ENCODE measurements at places on chromosomes 1 and 21. TPM values are rescaled to one million over a fixed set of nuclear protein-coding genes. Genes with fewer than 3 reads are reported as not detected.

The RGS13 gene
- total RNA-seq, result not detected

The OR2L5 gene
- total RNA-seq, result not detected

- peaks cover 18% of the 10 kb centered on the region for H3K4me1 ChIP-seq
- no peaks in the 10 kb centered on the region for H3K27me3 ChIP-seq
- DNase-seq, result no peak
- no peaks in the 10 kb centered on the region for H3K36me3 ChIP-seq
Measured at GRCh38 chr21:36929622-36930021, 36.8 kb downstream of the HLCS start.

DNA sequence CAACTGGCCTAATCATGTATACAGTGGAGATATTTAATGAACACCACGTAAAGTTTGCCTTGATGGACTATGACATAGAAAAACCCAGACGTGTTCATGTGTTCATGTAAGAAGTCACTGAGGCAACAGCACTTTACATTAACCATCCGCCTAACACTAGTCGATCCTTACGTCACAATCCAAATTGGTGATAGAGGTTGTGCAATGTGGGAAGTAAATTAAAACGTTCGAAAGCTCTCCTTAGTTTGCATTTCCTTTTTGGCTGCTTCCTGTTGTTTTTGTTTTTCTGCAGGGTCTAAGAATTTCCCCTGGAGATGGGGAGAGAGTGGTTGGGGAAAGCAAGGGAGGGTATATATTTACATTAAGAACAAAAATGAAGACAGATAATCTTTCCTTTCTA lies 587.5 kb upstream of the ADGRL2 start:
- no peak for DNase-seq
- H3K27me3 ChIP-seq, result no peaks in the 10 kb centered on the region
- H3K4me1 ChIP-seq, result no peaks in the 10 kb centered on the region
- no peak overlapping the region for H3K4me3 ChIP-seq
- no peak overlapping the region for H3K27ac ChIP-seq
- H3K36me3 ChIP-seq, result no peaks in the 10 kb centered on the region

DNA sequence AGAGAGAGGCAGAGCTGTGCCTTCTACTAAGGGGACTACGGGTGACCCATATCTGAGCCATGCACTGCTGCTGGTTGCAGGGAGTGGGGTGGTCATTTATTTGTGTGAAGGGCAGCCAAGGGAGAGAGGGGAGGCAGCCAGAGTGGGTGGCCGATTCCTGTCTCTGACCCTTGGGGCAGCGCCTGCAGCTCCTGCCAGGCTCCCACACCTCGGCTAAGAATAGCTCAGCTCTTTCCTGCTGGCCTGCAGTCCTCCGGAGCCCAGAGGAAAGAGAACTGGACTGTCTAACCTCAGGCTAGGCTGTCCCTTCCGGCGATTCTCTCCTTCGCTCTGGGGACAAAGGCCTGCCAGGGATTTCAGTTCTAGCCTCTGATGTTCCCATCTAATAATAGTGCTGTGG lies 11.6 kb upstream of the CD34 start:
- H3K36me3 ChIP-seq, result no peaks in the 10 kb centered on the region
- H3K27me3 ChIP-seq, result no peaks in the 10 kb centered on the region
- DNase-seq, result peak; percentile 51
- no peak overlapping the region for H3K4me3 ChIP-seq
- peaks cover 43% of the 10 kb centered on the region for H3K4me1 ChIP-seq

DNA sequence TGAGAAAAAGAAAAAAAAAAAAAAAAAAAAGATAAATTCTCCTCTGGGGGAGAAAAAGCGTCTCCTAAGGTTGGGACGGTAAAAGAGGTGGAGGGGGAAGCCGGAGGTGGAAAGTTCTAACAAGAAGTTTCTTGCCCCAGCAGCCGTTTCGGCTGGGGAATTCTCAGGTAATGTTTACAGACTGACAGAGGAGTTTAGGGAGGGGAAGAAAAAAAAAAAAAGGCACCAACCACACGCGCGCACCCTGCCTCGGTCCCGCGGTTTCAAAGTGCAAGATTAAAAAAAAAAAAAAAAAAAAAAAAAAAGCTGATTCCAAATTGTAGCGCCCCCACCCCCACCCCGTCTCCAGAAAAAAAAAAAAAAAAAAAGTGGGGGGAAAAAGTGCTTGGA lies 504 bp downstream of the DHRS3 start:
- H3K36me3 ChIP-seq, result peaks cover 9% of the 10 kb centered on the region
- peak overlapping the region; percentile 85 for H3K4me3 ChIP-seq
- peak overlapping the region; percentile 96 for H3K27ac ChIP-seq
- no peaks in the 10 kb centered on the region for H3K27me3 ChIP-seq

DNA sequence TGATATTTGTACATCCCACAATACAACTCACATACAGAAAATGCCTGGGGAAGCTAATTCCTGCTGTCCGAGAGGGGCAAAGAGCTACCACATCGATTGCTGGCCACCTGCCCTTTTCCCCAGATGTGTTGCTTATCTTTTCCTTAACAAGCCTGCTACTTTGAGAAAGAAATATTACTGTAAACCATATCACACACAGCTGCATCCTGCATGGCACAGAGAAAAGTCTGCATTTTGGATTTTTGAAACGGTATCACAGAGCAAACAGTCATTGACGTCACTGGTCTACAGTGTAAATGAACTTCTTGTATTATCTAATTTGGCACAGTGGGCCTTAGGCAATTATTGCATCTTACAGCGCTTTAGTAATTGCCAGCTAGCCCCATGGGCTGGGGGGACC lies 164.7 kb downstream of the CLIC6 start:
- no peaks in the 10 kb centered on the region for H3K27me3 ChIP-seq
- H3K27ac ChIP-seq, result no peak overlapping the region
- peaks cover 73% of the 10 kb centered on the region for H3K36me3 ChIP-seq
- no peak for DNase-seq
- no peak overlapping the region for H3K4me3 ChIP-seq

DNA sequence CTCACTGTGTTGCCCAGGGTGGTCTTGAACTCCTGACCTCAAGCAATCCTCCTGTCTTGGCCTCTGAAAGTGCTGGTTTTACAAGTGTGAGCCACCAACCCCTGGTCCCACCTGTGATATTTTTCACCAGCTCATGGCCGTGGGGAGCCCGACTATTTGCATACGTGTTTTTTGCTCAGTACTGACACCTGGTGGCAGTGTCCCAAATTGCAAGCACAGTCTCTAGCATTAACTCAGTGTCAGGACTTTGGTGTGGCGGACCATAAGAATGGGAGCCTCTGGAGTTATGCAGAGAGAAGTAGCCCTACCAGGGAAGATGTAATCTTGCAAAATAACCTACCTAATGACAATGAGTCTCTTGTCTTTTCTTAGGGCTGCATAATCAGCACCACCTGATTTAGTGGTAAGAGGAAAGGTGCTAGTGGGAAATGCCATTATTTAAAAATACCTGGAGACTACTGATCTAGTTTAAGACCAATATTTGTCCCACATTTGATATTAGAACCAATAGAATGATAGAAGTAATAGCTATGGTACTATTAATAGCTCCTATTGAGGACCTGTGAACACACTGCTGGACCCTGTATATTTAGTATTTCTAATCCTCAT lies 305.4 kb downstream of the DISC1 start:
- H3K27ac ChIP-seq, result no peak overlapping the region
- no peak overlapping the region for H3K4me3 ChIP-seq
- no peaks in the 10 kb centered on the region for H3K4me1 ChIP-seq
- no peaks in the 10 kb centered on the region for H3K36me3 ChIP-seq
- no peak for DNase-seq

GRCh38 chr1:241555526-241555925 lies 23.3 kb downstream of the KMO start:
- H3K4me3 ChIP-seq, result no peak overlapping the region
- DNase-seq, result no peak
- no peaks in the 10 kb centered on the region for H3K4me1 ChIP-seq
- H3K27me3 ChIP-seq, result no peaks in the 10 kb centered on the region
- no peak overlapping the region for H3K27ac ChIP-seq

DNA sequence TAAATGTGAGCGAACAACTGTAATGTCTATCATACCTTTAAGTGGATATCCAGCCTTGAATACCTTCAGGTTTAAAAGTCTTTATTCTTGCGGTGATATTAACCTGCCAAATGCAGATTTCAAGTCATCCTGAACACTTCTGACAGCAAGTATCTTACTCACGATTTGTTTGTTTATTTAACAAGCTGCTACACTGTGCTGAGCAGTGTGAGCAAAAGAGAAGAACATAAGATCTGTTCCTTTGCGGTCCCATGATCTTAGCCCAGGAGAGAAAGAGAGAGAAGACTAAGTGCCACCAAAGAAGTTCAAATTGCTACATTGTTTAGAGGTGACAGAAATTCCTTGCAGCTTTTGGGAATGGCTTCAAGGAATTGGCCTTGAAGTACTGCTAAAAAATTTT lies 9.5 kb upstream of the IL24 start:
- no peak for DNase-seq
- peaks cover 14% of the 10 kb centered on the region for H3K4me1 ChIP-seq
- H3K36me3 ChIP-seq, result no peaks in the 10 kb centered on the region
- no peak overlapping the region for H3K4me3 ChIP-seq
- no peak overlapping the region for H3K27ac ChIP-seq
- H3K27me3 ChIP-seq, result peaks cover 6% of the 10 kb centered on the region

- no peaks in the 10 kb centered on the region for H3K4me1 ChIP-seq
- no peak overlapping the region for H3K27ac ChIP-seq
- no peak overlapping the region for H3K4me3 ChIP-seq
- DNase-seq, result no peak
Measured at GRCh38 chr1:22537441-22538139, 25.7 kb upstream of the EPHA8 start.

DNA sequence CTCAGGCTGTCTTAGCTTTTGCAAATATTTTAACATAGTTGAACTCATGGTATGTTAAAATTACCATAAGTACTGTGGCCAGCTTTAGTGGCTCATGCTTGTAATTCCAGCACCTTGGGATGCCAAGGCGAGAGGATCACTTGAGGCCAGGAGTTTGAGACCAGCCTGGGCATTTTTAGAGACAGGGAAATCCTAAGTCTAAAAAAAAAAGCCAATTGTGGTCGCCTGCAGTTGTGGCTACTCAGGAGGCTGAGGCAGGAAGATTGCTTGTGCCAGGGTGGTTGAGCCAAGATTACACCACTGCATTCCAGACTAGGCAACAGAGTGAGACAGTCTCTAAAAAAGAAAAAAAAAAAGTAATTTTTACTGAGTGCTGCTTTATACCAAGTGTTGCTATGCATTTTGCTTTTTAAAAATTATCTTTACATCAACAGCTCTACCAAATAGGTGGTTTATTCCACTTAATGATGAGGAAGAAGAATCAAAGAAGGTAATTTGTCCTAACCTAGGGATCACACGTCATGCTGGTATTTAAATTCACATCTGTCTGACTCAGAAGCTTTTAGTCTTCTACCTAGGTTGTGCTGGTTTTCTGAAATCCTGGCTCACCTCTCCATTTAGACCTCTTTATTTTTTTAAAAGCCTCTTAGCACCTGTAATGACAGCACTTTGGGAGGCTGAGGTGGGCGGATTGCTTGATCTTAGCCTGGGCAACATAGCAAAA lies 16.8 kb downstream of the PPP1R12B start:
- no peaks in the 10 kb centered on the region for H3K27me3 ChIP-seq
- peak overlapping the region; percentile 53 for H3K27ac ChIP-seq
- H3K4me3 ChIP-seq, result no peak overlapping the region
- H3K36me3 ChIP-seq, result no peaks in the 10 kb centered on the region
- peaks cover 25% of the 10 kb centered on the region for H3K4me1 ChIP-seq
- DNase-seq, result peak; percentile 25

The ZNF672 gene
- 50.3 TPM for total RNA-seq

DNA sequence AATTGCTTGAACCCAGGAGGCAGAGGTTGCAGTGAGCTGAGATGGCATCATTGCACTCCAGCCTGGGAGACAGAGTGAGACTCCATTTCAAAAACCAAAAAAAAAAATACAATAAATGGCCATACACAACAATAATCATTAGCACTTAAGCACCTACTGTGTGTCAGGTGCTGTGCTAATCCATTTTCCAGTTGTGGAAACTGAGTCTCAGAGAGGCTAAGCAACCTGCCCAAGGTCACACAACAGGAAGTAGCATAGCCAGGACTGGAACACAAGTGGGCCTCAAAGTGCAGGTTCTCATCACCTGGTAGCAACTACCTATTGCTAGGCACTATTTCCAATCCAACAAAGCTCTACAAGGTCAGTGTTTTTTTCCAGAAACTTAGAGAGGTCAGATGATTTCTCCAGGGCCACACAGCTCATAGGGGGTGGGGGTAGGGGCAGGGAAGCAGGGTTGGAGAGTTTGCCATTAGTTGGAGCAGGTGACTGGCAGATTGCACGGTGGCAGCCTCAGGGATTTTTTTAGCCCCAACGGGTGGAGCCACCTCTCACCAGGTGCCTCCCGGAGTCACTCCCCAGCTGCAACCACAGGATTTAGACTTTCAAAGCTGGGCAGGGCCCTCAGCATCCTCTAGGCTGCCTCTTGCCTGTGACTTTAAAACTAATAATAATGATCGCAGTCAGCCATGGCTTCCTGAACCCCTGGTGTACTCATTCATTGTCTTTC lies 52.5 kb upstream of the ID3 start:
- no peak for DNase-seq
- H3K27ac ChIP-seq, result no peak overlapping the region
- H3K27me3 ChIP-seq, result no peaks in the 10 kb centered on the region
- no peak overlapping the region for H3K4me3 ChIP-seq
- no peaks in the 10 kb centered on the region for H3K36me3 ChIP-seq

The KIF17 gene
- total RNA-seq, result 1.1 TPM

The PIK3C2B gene
- total RNA-seq, result 13.8 TPM

- no peak overlapping the region for H3K4me3 ChIP-seq
- H3K4me1 ChIP-seq, result no peaks in the 10 kb centered on the region
- no peak for DNase-seq
- no peaks in the 10 kb centered on the region for H3K27me3 ChIP-seq
- H3K36me3 ChIP-seq, result no peaks in the 10 kb centered on the region
Measured at GRCh38 chr1:203544485-203544884, 50.5 kb downstream of the OPTC start.

DNA sequence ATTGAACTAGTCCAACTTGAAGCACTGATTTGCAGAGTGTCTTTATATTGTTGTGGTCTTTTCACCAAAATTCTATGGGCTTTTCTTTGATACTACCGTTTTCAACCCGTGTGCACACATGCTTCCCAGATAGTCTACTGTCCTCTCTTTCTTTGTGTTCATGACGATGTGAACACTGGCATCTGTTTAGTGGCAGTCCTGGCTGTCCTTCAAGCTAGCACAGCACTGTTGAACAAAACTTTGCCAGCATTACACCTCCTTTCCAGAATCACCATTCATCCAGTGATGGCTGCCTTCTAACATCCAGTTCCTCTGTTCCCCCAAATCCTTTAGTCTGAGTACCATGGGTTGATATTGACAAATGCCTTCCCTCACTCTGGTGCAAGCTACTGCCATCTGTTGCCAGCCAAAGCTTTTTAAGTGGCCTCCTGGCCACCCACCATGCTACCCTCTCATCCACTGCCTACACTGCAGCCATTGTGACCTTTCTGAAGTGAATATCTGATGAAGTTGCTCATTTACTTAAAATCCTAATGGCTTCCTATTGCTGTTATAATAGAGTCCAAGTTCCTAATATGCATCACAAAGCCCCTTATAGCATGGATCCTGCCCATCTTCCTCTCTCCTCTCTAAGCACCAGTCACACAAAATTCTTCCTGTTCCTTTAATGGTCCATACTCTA lies 94.3 kb downstream of the NIBAN1 start:
- H3K36me3 ChIP-seq, result peaks cover 23% of the 10 kb centered on the region
- H3K4me3 ChIP-seq, result no peak overlapping the region
- H3K27me3 ChIP-seq, result no peaks in the 10 kb centered on the region

The NBPF10 gene
- total RNA-seq, result 1.4 TPM

The TNFRSF1B gene
- total RNA-seq, result 9.9 TPM

- H3K27me3 ChIP-seq, result no peaks in the 10 kb centered on the region
- H3K27ac ChIP-seq, result no peak overlapping the region
- no peak for DNase-seq
- H3K4me1 ChIP-seq, result no peaks in the 10 kb centered on the region
- H3K36me3 ChIP-seq, result no peaks in the 10 kb centered on the region
- no peak overlapping the region for H3K4me3 ChIP-seq
Measured at GRCh38 chr1:48127735-48128685, 94.5 kb upstream of the SLC5A9 start.
